ENCODE measurements at places on chromosomes 5 and 9. TPM values are rescaled to one million over a fixed set of nuclear protein-coding genes. Genes with fewer than 3 reads are reported as not detected.

DNA sequence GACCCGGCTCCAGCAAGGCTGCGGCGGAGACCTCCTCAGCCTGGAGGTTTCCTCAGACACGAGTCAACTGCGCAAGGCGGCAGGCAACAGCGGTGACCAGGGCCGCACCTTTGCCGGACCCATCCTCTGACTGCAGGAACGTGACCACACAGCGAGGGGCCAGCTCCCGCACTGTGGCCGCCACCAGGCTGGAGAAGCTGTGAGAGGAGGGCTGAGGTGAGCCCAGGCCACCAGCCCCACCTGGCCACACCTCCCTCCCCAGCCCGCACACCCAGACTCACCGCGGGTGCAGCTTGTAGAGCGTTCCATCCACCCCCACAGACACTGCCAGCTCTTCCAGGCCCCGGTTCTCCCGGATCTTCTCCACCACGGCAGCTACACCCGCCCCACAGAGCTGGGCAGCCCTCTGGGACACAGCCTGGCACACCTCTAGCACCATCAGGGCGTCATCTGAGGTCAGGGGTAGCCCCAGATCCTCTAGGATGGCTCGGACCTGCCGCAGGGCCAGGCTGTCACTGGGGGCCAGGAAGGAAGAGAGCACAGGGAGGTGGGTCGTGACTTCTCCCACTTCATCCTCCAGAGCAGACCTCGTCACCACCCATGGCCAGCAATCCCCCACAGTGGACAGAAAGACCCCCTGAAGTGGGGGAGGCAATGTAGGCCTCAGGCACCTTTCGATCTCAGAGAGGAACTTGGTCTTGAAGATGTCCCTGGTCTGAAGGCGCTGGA lies 18.0 kb downstream of the HK3 start:
- peaks cover 35% of the 10 kb centered on the region for H3K27me3 ChIP-seq
- H3K4me1 ChIP-seq: no peaks in the 10 kb centered on the region
- H3K36me3 ChIP-seq: no peaks in the 10 kb centered on the region
- no peak overlapping the region for H3K4me3 ChIP-seq
- DNase-seq: no peak
- no peak overlapping the region for H3K27ac ChIP-seq

DNA sequence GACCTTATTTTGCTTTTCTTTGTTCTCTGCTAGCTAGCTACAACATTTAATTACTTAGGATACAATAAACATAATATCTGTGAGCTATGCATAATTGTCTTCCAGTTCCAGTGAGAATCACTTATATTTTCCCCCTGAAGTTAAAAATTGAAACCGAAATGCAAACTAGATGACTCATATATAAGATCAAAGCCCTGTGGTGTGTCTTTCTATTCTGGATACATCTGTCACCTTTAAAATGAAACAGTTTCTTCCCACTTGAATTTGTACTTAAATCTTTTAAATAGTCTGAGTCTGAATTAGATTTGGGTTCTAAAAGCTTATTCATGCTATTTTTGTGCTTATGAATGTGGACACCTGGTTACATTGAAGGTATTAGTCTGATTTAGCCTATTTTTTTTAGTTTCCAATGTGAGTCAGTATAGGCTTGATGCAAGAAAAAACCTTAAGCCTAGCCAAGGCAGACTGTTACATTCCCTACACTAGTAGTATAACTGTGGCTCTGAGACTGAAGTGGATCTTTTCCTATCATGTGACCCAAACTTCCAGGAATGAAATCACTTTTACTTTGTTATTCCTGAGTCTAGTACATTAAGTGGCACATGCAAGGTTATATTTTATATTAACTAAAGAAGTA lies 703.5 kb upstream of the RGMB start:
- H3K36me3 ChIP-seq: no peaks in the 10 kb centered on the region
- no peak for DNase-seq
- H3K4me3 ChIP-seq: no peak overlapping the region
- no peaks in the 10 kb centered on the region for H3K27me3 ChIP-seq
- no peak overlapping the region for H3K27ac ChIP-seq
- H3K4me1 ChIP-seq: no peaks in the 10 kb centered on the region

DNA sequence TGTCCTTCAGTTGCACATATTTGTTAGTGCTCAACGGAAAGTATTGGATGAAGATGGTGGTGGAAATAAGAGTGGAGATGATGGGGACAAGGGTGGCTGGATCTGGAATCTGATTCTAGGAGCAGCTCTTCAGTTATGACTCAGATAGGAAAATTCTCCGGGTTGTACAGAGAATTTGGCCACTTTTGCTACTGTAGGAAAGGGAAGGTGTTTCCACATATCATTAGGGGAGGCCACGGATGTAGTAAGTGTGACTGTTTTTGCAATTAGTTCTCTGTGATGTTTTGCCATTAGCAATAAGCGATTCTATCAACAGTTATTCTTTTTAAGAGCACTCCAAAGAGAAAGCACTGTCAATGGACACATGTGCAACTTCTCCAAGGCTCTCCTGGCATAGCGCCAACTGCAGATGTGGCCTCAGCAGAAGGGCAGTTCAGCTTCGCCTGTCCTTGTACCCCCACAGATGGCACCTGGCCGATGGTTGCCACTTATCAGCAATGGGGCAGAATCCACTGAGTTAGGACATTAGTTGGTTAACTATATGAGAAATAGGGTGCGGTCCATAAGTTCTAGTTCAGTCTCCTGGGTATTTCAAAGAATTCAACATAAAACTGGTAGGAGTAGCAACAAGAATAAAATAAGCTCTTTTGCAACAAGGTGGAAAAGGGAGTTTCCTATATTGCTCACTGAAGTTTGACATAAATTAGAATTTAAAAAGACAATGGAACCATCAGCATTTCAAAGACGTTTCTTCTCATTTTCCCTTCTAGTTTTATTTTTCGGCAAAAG lies 96.3 kb downstream of the ARSB start:
- DNase-seq: no peak
- no peaks in the 10 kb centered on the region for H3K36me3 ChIP-seq
- H3K27me3 ChIP-seq: no peaks in the 10 kb centered on the region

GRCh38 chr5:42520957-42521356 lies 97.7 kb downstream of the GHR start:
- H3K27me3 ChIP-seq: no peaks in the 10 kb centered on the region
- H3K4me1 ChIP-seq: peaks cover 66% of the 10 kb centered on the region
- no peak overlapping the region for H3K4me3 ChIP-seq
- peak; percentile 58 for DNase-seq
- H3K36me3 ChIP-seq: no peaks in the 10 kb centered on the region

GRCh38 chr9:99373912-99374311 lies 151.8 kb downstream of the SEC61B start:
- no peaks in the 10 kb centered on the region for H3K36me3 ChIP-seq
- H3K27me3 ChIP-seq: no peaks in the 10 kb centered on the region
- H3K27ac ChIP-seq: no peak overlapping the region
- DNase-seq: no peak

DNA sequence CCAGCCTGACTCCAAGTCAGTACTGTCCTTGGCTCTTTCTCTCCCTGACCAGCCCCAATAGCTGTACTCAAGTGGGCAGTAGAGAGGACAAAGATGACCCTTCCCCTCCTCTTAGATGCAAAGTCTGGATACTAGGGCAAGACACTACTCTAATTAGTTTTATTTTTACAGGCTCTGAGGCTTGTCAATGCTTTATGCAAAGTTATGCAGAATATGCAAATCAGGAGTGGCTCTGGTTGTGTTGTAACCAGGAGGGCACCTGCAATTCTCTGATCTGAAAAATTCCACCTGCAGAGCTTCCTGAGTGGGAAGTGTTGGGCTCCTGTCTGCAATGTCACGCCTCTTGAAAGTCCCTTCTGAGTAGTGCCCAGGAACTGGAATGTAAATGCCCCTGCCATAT lies 201.5 kb downstream of the RGS3 start:
- H3K36me3 ChIP-seq: no peaks in the 10 kb centered on the region

GRCh38 chr5:174834081-174834480 lies 109.7 kb downstream of the MSX2 start:
- H3K4me3 ChIP-seq: no peak overlapping the region
- no peak for DNase-seq
- no peaks in the 10 kb centered on the region for H3K27me3 ChIP-seq
- no peaks in the 10 kb centered on the region for H3K36me3 ChIP-seq

DNA sequence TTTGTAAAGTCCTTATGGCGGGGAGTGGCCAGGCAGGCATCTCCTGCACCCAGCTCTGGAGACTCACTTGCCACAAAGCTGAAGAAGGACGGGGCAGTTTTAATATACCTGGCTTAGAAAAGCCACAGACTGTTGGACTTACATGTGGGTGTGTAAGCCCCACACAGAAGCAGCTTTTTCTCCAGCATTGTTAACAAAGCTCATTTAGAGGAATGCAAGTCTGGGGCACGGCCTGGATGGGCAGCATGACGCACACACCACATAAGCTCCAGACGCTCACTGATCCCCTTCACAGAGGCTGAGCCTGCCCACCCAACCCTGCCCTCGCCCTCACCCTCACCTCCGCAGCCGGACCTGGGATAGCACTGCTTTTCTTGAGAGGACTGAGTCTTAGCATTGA lies 58.0 kb upstream of the PDE8B start:
- no peaks in the 10 kb centered on the region for H3K4me1 ChIP-seq
- H3K4me3 ChIP-seq: no peak overlapping the region
- no peak for DNase-seq
- no peaks in the 10 kb centered on the region for H3K27me3 ChIP-seq
- H3K27ac ChIP-seq: no peak overlapping the region
- no peaks in the 10 kb centered on the region for H3K36me3 ChIP-seq

DNA sequence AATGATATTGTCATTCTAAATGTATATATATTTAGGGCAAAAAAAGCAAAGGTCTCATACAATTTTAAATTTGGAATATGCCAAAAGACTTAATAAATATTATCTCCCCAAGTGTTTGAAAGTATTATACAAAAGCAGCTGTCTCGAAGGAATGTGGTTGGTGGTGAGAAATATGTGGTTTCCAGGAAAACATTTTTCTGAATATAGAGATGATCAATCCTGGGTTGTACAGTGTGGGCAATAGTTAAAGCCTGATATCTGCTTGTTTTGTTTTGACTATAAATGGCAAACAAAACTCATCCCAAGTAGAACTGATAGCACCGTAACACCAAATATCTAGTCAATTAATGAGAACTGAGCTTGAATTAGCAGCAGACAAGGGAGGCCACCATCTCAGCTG lies 391.8 kb upstream of the CD180 start:
- H3K36me3 ChIP-seq: no peaks in the 10 kb centered on the region
- H3K4me1 ChIP-seq: no peaks in the 10 kb centered on the region
- no peak overlapping the region for H3K27ac ChIP-seq
- H3K27me3 ChIP-seq: no peaks in the 10 kb centered on the region
- no peak for DNase-seq
- H3K4me3 ChIP-seq: no peak overlapping the region

DNA sequence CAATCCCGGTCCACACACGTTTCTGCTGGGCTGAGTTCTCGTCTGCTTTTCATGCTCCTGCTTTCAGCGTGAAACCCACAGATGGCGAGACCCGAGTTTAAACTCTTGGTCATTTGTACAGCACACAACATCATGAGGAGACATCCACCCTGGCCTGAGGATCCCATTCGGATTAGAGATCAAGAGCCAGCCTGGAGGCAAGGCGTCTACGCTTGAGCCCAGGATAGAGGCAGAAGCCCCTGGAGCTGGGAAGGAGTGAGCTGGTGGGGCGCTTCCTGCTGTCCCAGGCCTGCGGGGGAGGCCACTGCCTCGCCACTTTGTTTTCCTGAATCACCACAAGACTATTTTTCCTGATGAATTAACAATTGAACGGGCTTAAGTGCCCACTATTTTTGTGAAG lies 281.9 kb upstream of the IRX4 start:
- no peaks in the 10 kb centered on the region for H3K27me3 ChIP-seq
- no peak for DNase-seq
- no peaks in the 10 kb centered on the region for H3K4me1 ChIP-seq

DNA sequence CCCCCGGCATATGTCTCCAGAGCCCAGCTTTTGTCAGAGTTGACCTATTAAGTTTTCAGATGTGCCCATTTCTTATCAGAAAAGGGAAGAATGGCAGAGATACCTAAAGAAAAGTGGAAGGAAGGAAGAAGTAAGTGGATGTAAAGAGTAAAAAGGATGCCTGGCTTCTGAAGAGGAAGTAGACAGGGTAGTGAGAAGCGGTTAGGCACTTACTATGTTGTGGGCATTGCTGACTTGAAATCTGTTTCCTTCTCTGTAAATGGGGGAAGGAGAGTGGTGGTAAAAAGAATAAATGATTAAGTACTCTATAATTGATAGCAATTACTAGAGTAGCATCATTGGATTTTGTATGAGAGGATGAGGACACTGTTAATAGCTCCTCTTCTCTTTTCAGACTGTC lies 9.9 kb downstream of the ANP32B start:
- no peak for DNase-seq
- H3K27ac ChIP-seq: no peak overlapping the region
- H3K27me3 ChIP-seq: no peaks in the 10 kb centered on the region
- no peaks in the 10 kb centered on the region for H3K36me3 ChIP-seq
- H3K4me3 ChIP-seq: no peak overlapping the region

DNA sequence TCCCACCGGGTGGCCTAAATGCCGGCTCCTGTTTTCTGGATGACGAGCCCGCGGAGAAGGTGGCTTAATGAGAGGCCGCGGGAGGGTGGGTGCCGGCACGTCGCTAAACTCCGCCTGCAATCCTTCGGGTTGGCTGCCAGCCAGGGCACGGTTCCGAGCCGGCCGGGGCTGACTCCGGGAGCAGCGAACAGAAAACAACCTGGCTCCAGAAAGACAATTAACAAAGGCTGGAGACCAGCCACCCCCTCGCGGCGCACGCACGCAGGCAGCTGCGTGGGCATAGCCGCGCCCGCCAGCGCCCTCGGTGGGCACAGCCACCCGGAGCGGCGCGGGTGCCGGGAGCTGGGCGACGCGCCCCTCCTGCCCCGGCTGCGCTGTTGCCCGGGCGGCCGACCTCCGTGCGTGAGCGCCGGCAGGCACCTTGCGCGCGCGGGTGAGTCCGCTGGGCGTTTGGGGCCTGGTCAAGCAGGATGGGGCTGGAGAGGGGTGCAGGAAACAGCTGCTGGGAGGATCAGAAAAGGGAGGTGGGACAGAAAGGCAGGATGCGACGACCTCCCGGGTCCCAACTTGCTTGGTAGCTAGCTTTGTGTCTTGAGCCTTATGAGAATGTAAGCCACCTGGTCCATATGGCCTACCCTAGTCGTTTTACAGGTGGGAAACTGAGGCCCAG lies at the start of gene ARHGEF37:
TSS of gene ARHGEF37 (plus strand) at position 307 of the 670 bp plus-strand sequence. CDS start 16,272 bp downstream, outside the sequence.
- DNase-seq: peak; percentile 91
- no peaks in the 10 kb centered on the region for H3K36me3 ChIP-seq
- H3K4me3 ChIP-seq: peak within 1 kb of the TSS; percentile 42
- H3K27ac ChIP-seq: peak within 1 kb of the TSS; percentile 89

GRCh38 chr5:64637837-64638443 lies 52.4 kb upstream of the SHISAL2B start:
- no peak overlapping the region for H3K27ac ChIP-seq
- H3K27me3 ChIP-seq: peaks cover 6% of the 10 kb centered on the region
- no peak for DNase-seq
- no peaks in the 10 kb centered on the region for H3K36me3 ChIP-seq

DNA sequence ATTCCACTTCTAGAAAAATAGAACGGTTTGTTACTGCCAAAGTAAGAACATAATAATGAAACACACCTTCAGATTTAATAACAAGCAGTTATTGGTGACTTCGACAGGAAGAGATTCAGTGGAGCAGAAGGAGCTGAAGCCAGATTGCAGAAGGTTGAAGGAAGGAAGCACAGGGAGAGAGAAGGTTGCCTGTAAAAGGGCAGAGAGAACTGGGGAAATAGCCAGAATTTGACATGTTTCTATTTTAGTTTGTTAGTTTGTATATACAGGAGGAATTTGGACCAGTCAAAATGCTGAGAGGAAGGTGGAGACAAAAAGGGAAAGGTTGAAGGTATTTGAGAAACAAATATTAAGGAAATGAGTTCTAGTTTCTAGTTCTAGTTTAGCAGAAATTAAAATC lies 269.2 kb upstream of the ELAVL2 start:
- no peak overlapping the region for H3K4me3 ChIP-seq
- no peaks in the 10 kb centered on the region for H3K4me1 ChIP-seq
- DNase-seq: no peak
- no peaks in the 10 kb centered on the region for H3K27me3 ChIP-seq

Gene TSSK1B
- total RNA-seq: not detected

Gene PCDHGA8
- total RNA-seq: 2.2 TPM

Gene S1PR3
- total RNA-seq: 5.6 TPM

Gene LCN6
- total RNA-seq: 1.1 TPM

Gene GBGT1
- total RNA-seq: 4.1 TPM
